ENCODE measurements at places on chromosomes 7 and 10.

DNA sequence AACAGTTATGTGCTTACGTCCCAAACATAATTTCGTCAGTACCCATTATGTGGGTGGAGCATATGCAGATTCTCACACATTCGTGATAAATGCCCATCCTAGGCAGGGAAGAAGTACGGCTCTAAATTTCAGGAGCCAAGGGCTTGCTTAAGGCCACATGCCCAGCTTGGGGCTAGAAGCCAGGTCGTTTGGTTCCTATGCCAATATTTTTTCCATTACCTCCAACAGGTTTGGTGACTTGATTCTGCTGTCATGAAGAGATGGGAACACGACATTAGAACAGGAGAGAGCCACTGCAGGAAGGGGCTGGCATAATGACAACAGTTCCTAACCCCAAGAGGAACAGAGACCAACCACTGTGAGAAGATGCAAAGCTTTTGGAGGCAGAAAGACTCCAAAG, 85.1 kb downstream of the HIPK2 start:
- no peak for DNase-seq

- DNase-seq, result no peak
These were observed 167.7 kb upstream of the TNRC18 start for GRCh38 chr7:5591278-5591874.

DNA sequence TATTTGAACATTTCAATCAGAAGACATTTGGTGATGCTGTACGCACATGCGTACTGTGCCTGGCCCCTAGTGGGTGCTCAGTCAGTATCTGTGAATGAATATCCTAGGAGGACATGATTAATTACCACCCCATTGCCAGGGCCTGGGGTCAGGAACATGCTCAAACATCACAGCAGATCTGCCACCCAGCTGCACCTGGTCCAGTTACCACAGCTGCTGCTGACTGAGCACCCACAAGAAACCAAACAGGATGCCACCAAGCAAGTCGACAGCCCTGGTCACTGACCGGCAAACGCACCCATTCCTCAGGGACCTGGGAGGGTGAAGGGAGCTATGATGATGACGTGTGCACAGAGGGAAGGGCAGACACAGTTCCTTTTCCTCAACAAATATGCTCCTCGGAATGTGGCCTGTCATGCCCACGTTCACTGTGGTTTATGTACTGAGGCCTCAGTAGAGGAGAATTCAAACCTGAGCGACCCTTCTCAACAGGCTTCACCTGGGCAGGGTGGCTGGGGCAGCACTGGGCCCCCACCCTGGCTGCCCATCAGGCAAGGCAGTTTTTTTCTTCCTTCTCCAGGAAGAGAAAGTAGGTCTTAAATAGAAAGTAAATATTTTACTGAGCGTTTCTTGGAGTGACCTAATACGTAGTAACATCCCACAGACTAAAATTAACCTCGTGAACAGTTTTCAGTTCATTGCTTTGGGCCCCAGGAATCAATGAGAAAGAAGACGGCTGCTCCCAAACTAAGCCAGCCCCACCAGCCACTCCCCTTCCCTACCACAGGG, 13.4 kb downstream of the CTBP2 start:
- no peak for DNase-seq

GRCh38 chr7:93923942-93924341, 2.4 kb downstream of the GNG11 start:
- no peak for DNase-seq

DNA sequence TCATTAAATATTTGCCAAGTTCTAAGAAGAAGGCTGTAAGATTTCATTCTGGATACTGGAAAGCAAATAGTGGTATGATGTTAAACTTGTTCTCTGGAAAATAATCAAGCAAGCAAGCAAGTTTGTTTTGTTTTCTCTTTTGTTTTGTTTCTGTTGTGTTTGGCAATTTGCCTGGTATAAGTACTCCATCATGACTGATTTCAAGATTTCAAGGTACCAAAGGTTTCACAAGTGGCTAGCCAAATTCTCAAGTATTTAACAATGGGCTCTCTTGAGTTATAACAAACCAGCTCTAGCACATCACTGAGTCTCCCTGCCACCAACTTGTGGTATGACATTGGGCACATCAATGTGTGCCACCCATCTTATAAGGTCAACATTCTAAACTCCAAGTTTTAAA, 151.7 kb upstream of the IGFBP3 start:
- no peak for DNase-seq

GRCh38 chr7:80783678-80784327, 135.0 kb downstream of the SEMA3C start:
- DNase-seq, result no peak

GRCh38 chr10:74953214-74953613, 126.8 kb downstream of the KAT6B start:
- no peak for DNase-seq

DNA sequence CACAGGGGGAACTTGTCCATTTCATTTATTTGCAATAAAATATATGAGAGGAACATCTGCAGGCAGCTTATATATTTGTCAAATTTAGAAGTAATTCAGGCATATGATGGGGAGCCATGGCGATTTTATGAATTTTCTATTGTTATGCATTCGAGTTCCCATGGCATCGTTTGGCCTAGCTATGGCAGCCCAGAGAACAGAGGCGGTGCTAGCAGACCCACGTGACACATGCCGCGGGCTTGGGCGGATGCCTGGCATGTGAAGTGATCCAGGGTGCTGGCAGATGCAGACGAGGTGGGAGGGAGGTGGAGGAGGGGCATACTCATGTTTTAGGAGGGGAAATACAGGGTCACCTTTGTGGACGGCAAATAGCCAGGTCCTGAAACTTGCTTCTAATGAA, 560.0 kb upstream of the GALNT17 start:
- DNase-seq, result no peak

DNA sequence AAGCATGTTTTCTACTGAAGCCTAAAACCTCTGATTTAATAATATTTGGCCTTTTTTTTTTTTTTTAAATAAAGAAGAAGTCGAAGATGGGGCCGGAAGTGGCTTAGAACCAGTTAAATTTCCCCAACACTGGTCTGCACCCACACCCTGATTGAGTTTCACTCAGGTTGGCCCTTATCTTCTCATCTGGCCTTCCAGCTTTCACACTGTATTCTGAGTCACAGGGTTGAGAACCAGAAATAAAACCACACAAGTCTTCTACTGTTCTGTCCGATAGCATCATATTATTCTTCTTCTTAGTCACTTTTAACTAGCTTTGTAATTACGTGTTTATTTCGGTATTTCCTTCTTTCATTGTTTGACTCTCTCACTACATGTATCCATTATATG, 9.9 kb downstream of the ZNF365 start:
- no peak for DNase-seq

- DNase-seq, result no peak
These were observed 649.1 kb downstream of the TNS3 start for GRCh38 chr7:46932676-46933424.

- DNase-seq, result no peak
These were observed 69.6 kb upstream of the HDAC9 start for GRCh38 chr7:18425838-18426445.

GRCh38 chr7:36013246-36014014, 139.6 kb upstream of the EEPD1 start:
- no peak for DNase-seq

DNA sequence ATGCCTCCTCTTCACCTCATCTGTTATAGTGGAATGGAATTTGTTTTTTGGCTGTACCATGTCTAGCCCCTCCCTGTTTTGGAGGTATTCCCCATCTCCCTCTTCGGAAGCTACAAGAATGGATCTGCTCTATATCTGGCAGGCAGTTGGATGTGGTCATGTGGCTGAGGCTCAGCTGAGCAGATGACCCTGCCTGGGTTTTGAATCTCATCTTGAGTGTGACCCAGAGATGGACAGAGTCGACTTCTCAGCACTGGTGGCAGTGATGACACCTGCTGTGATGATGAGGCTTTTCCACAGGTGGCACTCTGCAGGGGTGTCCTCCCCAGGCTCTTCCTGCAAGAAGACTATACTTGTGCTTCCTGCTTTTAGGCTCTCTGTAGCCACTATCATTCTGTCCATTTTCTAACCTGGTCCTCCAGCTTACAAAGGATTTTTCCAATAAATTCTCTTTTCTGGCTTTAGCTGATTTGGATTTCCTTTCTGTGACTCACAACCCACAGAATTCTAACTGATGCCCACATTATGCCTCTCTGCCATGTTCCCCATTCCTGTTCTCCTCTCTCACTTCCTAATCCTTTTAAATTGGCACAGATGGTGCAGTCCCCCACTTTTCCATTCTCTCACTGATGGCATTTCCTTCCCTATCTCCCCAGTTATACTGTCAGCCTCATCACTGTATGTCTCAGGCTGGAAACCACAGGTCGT, 7.5 kb upstream of the ARHGAP22 start:
- no peak for DNase-seq

DNA sequence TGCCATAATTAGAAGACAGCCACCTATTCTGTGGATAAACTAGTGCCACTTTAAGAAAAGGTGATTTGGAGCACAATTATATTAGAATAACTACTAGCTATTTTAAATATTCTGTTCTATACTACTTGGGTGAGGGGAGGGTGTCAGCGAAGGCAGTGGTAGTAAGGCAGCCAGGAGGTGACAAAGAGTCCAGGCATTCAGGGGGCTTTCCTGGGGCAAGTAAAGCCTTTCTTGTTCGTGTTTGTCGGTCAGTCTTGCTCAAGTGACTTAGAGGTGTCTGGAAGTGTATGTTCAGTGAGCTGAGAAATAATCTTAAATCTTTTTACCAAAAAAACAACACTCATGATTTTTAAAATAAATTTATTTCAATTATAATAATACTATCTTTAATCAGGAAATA, 34.4 kb downstream of the ADD3 start:
- no peak for DNase-seq

GRCh38 chr7:143073556-143073955, 21.4 kb downstream of the OR6V1 start:
- no peak for DNase-seq

GRCh38 chr7:99457650-99458493, 8.1 kb downstream of the ATP5MF start:
- no peak for DNase-seq

DNA sequence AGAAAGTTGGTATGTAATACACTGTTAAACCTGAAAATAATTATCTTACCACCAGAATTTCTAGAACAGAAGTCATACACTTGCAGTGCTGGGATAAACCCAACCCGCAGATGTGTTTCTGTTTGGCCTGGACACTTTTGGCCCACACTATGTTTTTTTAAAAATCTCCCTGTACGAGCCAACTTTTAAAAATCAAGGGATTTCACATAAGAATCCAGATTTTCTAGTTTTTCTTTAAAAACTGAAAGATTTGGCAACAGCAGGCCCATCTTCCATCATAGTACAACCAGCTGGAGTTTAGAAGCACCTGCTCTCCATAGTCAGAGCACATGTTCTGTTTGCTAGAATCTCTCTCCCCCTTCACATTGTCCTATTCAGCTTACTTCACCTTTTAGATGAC, 74.0 kb downstream of the TLL2 start:
- DNase-seq, result no peak

- DNase-seq, result no peak
These were observed 69.2 kb downstream of the SEMA3E start for GRCh38 chr7:83579740-83580139.

DNA sequence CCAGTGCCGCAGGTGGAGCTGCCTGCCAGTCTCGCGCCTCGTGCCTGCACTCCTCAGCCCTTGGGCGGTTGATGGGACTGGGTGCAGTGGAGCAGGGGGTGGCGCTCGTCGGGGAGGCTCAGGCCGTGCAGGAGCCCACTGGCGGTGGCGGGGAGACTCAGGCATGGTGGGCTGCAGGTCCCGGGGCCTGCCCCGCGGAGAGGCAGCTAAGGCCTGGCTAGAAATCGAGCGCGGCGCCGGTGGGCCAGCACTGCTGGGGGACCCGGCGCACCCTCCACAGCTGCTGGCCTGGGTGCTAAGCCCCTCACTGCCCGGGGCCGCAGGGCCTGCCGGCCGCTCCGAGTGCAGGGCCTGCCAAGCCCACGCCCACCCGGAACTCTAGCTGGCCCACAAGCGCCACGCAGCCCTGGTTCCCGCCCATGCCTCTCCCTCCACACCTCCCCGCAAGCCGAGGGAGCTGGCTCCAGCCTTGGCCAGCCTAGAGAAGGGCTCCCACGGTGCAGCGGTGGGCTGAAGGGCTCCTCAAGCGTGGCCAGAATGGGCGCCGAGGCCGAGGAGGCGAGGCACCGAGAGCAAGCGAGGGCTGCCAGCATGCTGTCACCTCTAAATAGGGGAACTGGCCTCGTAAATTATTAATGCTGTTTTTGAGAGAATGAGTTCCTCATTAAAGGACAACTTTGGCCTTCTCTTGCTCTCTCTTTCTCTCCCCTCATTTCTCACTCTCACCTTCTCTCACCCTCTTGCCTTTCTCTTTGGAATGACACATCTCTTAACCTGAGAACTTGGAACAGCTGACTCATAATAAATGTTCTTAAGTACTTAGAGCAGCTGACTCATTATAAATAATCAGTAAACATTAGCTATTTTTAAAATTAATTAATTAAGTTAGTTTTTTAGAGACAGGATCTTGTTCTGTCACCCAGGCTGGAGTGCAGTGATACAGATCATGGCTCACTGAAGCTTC, 4.9 kb downstream of the ACADSB start:
- no peak for DNase-seq

DNA sequence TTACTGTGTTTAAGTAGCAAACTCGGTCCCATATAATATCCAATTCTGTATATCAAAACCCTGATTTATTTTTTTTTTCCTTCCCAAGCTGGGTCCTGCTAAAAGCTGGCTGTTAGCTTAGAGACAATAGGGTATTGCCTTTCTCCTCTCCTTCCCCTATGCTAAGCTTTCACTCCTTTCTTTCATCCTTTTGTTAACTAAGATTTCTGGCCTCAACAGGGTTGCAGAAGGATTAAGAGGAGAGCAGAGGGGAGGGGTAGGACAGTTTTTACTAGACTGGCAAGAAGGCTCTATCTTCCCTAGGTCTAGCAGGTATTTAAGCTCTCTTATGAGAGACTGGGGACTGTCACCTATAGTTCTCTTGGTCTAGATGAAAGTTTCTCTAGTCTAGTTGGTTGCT, 229.2 kb downstream of the KCND2 start:
- no peak for DNase-seq

- no peak for DNase-seq
These were observed 329.0 kb downstream of the RNLS start for GRCh38 chr10:88254091-88254490.

DNA sequence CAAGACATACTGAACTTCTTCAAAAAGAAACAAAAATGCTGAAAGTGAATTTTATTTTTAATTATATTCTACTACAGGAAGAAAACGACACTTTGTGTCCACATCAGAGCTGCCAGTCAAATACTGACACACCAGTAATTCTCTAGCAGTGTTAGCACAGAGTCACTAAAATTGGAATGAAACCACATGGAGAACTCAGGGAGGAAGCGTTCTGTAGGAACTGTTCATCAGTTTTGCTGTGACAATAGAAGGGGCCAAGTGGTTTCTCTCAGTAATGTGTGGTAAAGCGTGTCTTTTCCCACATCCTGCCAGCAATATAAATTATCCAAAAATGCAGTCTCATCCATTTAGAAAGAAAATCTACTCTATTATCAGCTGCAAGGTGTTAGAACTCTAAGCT, 683.3 kb downstream of the GRM8 start:
- no peak for DNase-seq

Data from activated naive CD4-positive, alpha-beta T cell (primary cell).